ENCODE measurements at places on chromosomes 4 and X. TPM values are rescaled to one million over a fixed set of nuclear protein-coding genes. Genes with fewer than 3 reads are reported as not detected.

The CCDC110 gene
- 28.1 TPM for polyA plus RNA-seq

The FREM3 gene
- polyA plus RNA-seq = 0.42 TPM

The RXFP1 gene
- 0.26 TPM for polyA plus RNA-seq

The CSN3 gene
- polyA plus RNA-seq = not detected

The PPP2R2C gene
- polyA plus RNA-seq = 20.4 TPM

The ANXA10 gene
- 2.7 TPM for polyA plus RNA-seq

The UNC5C gene
- 6.8 TPM for polyA plus RNA-seq

The PPP1R3F gene
- 7.6 TPM for polyA plus RNA-seq

The PARM1 gene
- 29.0 TPM for polyA plus RNA-seq

The CACNA1F gene
- polyA plus RNA-seq = 0.24 TPM

The DMP1 gene
- 0.91 TPM for polyA plus RNA-seq

The PHOX2B gene
- 0.20 TPM for polyA plus RNA-seq

The TKTL1 gene
- polyA plus RNA-seq = 233 TPM

The MEPE gene
- polyA plus RNA-seq = not detected

The GPC3 gene
- polyA plus RNA-seq = 12.9 TPM

The STPG2 gene
- polyA plus RNA-seq = 2.6 TPM

The AKAP14 gene
- polyA plus RNA-seq = 63.8 TPM

Measured in testis (tissue), 5 donors.